ENCODE measurements at places on chromosomes 1 and 21. TPM values are rescaled to one million over a fixed set of nuclear protein-coding genes. Genes with fewer than 3 reads are reported as not detected.

DNA sequence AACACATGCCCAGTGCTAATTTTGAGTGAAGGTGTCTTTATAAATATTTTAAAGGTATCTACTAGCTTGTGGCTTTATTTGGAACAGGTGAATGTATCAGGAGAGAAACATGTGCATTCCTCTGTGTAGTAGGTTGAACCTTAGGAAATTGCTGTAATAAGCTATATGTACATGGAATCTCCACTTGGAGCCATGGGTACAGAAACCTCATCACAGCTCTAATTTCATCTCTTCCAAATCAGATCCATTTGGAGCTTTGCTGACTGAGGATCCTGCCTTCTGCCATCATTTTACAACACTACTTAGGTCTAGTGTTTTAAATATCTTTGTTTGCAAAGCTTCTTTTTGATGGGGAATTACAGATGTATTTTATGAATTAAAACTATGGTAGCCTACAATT lies 2.1 kb downstream of the KCNK2 start:
- no peaks in the 10 kb centered on the region for H3K36me3 ChIP-seq
- peaks cover 31% of the 10 kb centered on the region for H3K27me3 ChIP-seq
- H3K27ac ChIP-seq, result no peak overlapping the region
- peaks cover 11% of the 10 kb centered on the region for H3K4me1 ChIP-seq

DNA sequence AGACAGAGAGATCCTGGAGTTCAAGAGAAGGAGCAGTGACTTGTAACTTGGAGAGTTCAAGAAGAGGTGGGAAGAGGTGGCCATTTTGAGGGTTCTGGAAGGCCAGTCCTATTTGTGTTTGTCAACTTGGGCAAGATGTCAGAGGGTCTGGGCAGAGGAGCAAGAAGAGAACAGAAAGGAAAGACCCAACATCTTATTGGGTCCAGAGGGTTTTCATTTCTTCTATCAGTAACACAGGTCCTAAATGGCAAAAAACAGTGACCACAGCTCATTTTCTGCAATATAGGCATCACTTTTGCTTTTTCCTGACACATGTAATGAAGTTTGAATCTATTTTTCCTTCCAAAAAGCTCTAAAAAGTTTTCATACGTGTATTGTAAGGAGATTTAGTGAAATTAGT lies 38.3 kb upstream of the MAP10 start:
- H3K4me3 ChIP-seq, result no peak overlapping the region
- H3K36me3 ChIP-seq, result no peaks in the 10 kb centered on the region
- no peak for DNase-seq
- H3K4me1 ChIP-seq, result no peaks in the 10 kb centered on the region
- H3K27ac ChIP-seq, result no peak overlapping the region
- H3K27me3 ChIP-seq, result no peaks in the 10 kb centered on the region

DNA sequence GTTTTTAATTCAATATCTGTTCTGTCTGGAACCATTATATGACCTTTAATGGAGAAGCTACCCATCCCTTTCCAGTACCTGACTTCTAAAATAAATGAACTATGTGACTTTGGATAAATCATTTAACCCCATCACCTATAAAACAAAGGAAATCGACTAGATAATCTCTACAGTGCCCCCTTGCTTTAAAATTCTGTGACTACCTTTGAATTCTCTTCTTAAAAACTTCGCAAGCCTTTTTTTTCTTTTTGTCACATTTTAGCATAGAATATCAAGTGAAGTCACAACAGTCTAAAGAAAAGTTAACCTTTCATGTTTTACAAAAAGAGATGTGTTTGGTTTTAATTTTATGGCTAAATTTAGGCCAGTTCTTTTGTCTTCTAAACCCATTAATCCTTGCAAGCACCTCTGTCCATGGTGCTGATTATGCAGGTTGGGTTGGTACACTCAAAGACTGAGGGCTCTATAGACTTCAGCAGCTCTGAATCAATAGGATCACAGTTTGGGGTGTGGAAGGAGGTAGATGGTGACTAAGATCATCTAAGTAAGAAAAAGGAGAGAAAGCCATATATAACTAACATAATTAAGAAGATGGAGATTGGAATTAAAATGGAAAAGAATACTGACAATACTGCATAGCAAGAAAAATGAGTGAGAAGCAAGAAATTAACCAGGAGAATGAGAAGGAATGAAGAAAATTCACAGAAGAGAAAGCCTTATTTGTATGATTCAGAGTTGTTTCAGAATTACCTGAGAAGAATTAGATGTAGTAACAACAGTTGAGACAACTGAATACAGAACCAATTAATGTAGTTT lies 59.2 kb downstream of the TBX15 start:
- no peak for DNase-seq
- no peak overlapping the region for H3K4me3 ChIP-seq
- no peak overlapping the region for H3K27ac ChIP-seq
- H3K27me3 ChIP-seq, result no peaks in the 10 kb centered on the region

- no peaks in the 10 kb centered on the region for H3K36me3 ChIP-seq
- H3K27ac ChIP-seq, result no peak overlapping the region
These were observed 5.1 kb upstream of the GJA4 start for GRCh38 chr1:34787461-34788420.

GRCh38 chr1:80211691-80212380 lies 1205.3 kb upstream of the ADGRL4 start:
- no peak for DNase-seq
- no peak overlapping the region for H3K4me3 ChIP-seq
- H3K27me3 ChIP-seq, result no peaks in the 10 kb centered on the region
- no peak overlapping the region for H3K27ac ChIP-seq
- no peaks in the 10 kb centered on the region for H3K4me1 ChIP-seq

DNA sequence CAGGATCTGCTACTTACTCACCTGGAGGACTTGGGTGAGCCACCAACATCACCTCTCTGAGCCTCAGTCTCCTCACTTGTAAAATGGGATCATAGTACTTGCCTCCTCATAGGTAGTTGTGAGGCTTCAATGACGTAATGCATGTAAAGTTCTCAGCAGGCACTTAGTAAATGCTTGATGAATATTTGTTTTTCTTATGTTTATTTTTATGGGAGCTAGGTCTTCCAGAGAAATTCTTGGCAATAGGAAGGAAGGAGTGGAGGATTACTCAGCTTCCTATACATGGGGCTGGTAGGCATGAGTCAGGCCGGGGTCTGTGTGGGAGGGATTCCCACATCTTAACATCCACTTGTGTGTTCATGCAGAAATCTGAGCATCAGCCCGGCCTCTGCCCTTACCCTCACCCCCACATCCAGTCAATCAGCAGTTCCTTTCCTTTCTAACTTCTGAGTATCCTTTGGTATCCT lies 95.4 kb upstream of the USP24 start:
- H3K4me3 ChIP-seq, result no peak overlapping the region
- DNase-seq, result no peak
- H3K27me3 ChIP-seq, result no peaks in the 10 kb centered on the region
- H3K4me1 ChIP-seq, result peaks cover 11% of the 10 kb centered on the region

- DNase-seq, result no peak
- H3K4me3 ChIP-seq, result no peak overlapping the region
- no peaks in the 10 kb centered on the region for H3K36me3 ChIP-seq
- H3K4me1 ChIP-seq, result peaks cover 11% of the 10 kb centered on the region
These were observed 131.9 kb downstream of the HLX start for GRCh38 chr1:221011145-221011544.

- H3K27me3 ChIP-seq, result no peaks in the 10 kb centered on the region
- H3K4me1 ChIP-seq, result peaks cover 40% of the 10 kb centered on the region
- H3K36me3 ChIP-seq, result no peaks in the 10 kb centered on the region
- peak; percentile 93 for DNase-seq
These were observed at the start of gene LCK for GRCh38 chr1:32250893-32251716. Gene LCK (plus strand): TSS chr1:32251265. CDS start chr1:32274330, 23,065 bp downstream.

GRCh38 chr1:202599669-202600431 lies 110.4 kb downstream of the SYT2 start:
- H3K4me1 ChIP-seq, result peaks cover 5% of the 10 kb centered on the region
- H3K4me3 ChIP-seq, result no peak overlapping the region
- no peak overlapping the region for H3K27ac ChIP-seq
- H3K27me3 ChIP-seq, result no peaks in the 10 kb centered on the region

GRCh38 chr1:15187175-15188129 lies 33.9 kb downstream of the TMEM51 start:
- no peak overlapping the region for H3K27ac ChIP-seq
- no peaks in the 10 kb centered on the region for H3K27me3 ChIP-seq
- no peaks in the 10 kb centered on the region for H3K36me3 ChIP-seq

- H3K36me3 ChIP-seq, result no peaks in the 10 kb centered on the region
- no peaks in the 10 kb centered on the region for H3K4me1 ChIP-seq
- H3K27ac ChIP-seq, result no peak overlapping the region
These were observed 411.2 kb downstream of the PLPP3 start for GRCh38 chr1:56168176-56168575.

DNA sequence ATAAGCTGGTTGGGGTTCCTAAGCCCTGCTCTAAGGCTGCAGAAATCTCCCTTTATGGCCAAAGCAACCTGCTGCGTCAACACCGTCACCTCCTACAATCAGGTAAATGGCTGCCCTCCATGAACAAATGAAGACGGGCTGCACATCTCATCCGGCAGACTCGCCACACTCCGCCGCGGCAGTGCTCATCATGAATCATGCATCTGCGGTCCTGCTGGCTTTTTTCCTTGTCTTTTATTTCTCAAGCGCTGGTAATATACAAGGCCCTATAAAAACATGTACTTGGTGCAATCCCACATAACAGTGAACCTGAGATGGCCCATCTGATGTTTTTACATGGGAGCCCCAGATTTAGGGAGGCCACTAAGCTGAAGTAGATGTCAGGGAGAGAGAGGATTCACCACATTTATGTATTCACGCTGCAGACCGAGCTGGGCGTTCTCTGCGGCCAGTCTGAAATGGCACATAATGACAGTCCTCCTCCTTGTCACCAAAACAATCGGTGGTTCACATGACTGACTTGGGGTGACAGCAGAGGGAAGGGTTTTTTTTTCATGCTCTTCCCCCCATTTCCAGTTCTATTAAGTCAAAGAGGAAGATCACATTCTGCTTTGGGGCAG lies 91.6 kb downstream of the KAZN start:
- H3K27me3 ChIP-seq, result no peaks in the 10 kb centered on the region
- no peak overlapping the region for H3K27ac ChIP-seq
- H3K4me3 ChIP-seq, result no peak overlapping the region
- no peak for DNase-seq
- no peaks in the 10 kb centered on the region for H3K4me1 ChIP-seq
- H3K36me3 ChIP-seq, result no peaks in the 10 kb centered on the region

DNA sequence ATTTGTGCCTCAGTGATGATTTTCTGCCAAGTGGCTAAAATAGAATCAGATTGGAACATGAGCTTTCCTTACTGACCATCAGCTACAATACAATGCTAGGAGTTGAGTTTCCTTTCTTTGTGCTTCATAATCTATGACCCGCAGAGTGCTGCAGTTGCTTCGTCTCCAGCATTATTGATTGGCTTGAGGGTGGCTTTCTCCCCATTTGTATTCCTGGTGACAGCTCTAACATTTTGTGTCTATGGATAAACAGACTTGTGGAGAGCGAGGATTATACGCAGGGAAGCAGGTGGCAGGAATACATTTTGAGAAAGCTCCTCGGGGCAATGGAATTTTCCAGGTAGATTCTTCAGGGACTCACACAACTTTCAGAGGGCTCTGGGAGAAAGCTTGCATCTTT lies 223.2 kb downstream of the HHAT start:
- DNase-seq, result no peak
- H3K4me1 ChIP-seq, result no peaks in the 10 kb centered on the region
- no peak overlapping the region for H3K4me3 ChIP-seq
- no peaks in the 10 kb centered on the region for H3K36me3 ChIP-seq

GRCh38 chr1:215704089-215704860 lies 137.2 kb downstream of the KCTD3 start:
- no peaks in the 10 kb centered on the region for H3K4me1 ChIP-seq
- no peaks in the 10 kb centered on the region for H3K36me3 ChIP-seq
- no peak overlapping the region for H3K27ac ChIP-seq
- H3K4me3 ChIP-seq, result no peak overlapping the region

- no peaks in the 10 kb centered on the region for H3K27me3 ChIP-seq
- no peak for DNase-seq
- H3K4me1 ChIP-seq, result peaks cover 1% of the 10 kb centered on the region
- no peak overlapping the region for H3K27ac ChIP-seq
These were observed 6.1 kb downstream of the TPRG1L start for GRCh38 chr1:3630914-3631313.

DNA sequence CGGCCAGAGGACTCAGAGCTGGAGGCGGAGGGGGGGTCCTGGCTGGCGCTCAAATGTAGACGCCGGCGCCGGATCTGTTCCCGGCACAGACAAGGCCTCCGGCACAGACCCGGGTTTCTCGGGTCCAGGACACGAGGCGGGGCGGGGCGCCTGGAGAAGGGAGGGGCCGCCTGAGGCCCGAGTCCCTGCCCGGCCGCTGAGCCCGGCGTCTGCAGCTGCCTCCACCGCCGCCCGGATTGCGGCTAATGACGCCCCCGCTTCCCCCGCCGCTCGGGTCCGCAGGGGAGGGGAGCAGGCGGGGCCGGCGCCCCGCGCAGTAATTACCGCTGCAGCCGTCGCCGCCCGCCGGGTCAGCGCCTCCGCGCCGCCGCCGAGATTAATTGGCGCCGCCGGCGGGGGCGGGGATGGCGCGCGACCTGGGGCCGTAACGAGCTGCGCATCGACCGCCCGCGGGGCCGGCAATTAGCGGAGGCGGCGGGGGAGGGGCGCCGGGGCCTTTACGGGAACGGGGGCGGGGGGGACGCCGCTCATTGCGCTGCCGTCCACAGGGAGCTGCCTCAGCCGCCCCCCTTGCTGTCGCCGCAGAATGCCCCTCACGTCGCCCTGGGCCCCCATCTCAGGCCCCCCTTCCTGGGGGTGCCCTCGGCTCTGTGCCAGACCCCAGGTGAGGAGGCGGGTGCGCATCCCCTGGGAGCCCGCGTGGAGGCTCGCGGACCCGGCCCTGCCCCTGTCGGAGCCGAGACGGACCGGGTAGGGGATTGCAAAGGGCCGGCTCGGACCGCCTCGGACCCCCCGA lies 17.3 kb downstream of the NOC2L start:
- peak overlapping the region; percentile 41 for H3K4me3 ChIP-seq
- peak overlapping the region; percentile 82 for H3K27ac ChIP-seq
- no peak for DNase-seq
- peaks cover 2% of the 10 kb centered on the region for H3K36me3 ChIP-seq
- peaks cover 21% of the 10 kb centered on the region for H3K4me1 ChIP-seq
- H3K27me3 ChIP-seq, result peaks cover 66% of the 10 kb centered on the region

GRCh38 chr21:31872452-31873274 lies at the start of gene HUNK:
Gene HUNK (plus strand): TSS chr21:31873020. CDS start chr21:31873675, 655 bp downstream.
- H3K27me3 ChIP-seq, result peaks cover 46% of the 10 kb centered on the region
- H3K4me3 ChIP-seq, result peak within 1 kb of the TSS; percentile 54
- peaks cover 20% of the 10 kb centered on the region for H3K4me1 ChIP-seq
- peak; percentile 71 for DNase-seq

Gene PAPPA2
- polyA plus RNA-seq, result 0.02 TPM

Gene NR1I3
- polyA plus RNA-seq, result not detected

Gene LHX8
- not detected for polyA plus RNA-seq

Gene BLACAT1
- polyA plus RNA-seq, result not detected

Gene CLSTN1
- polyA plus RNA-seq, result 30.3 TPM

Gene ADGRL4
- polyA plus RNA-seq, result 9.8 TPM

Gene CACNA1S
- 0.04 TPM for polyA plus RNA-seq

Gene LINGO4
- polyA plus RNA-seq, result 0.04 TPM

Gene FALEC
- polyA plus RNA-seq, result 0.29 TPM

Gene OR2L5
- not detected for polyA plus RNA-seq

Gene TCHH
- polyA plus RNA-seq, result 0.42 TPM
